ENCODE measurements at places on chromosomes 1 and 21.

- peak; percentile 39 for DNase-seq
These were observed 75.9 kb downstream of the DHRS3 start for GRCh38 chr1:12542138-12542465.

DNA sequence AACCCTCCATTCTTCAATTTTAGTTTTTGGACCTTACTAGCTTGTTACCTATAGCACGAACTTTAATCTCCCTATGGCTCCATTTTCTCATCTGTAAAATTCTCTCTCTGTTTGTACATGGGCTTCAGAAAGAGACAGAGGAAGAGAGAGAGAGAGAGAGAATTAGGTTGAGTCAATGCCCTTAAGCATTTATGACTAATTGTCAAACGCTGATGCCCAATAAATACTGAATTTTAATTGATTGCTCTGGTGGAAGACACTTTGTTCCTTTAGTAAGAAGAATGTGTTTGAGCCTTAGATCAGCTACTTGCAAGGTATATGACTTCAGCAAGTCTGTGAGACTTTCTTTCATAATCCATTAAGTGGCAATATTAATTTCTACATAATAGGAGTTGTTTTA lies 743.1 kb upstream of the ADGRL4 start:
- DNase-seq: no peak

- DNase-seq: no peak
These were observed 108.3 kb downstream of the POU2F1 start for GRCh38 chr1:167328816-167329483.

GRCh38 chr1:117646007-117646811 lies 40.4 kb downstream of the TENT5C start:
- no peak for DNase-seq

- no peak for DNase-seq
These were observed 2.7 kb downstream of the COLGALT2 start for GRCh38 chr1:184034761-184035379.

DNA sequence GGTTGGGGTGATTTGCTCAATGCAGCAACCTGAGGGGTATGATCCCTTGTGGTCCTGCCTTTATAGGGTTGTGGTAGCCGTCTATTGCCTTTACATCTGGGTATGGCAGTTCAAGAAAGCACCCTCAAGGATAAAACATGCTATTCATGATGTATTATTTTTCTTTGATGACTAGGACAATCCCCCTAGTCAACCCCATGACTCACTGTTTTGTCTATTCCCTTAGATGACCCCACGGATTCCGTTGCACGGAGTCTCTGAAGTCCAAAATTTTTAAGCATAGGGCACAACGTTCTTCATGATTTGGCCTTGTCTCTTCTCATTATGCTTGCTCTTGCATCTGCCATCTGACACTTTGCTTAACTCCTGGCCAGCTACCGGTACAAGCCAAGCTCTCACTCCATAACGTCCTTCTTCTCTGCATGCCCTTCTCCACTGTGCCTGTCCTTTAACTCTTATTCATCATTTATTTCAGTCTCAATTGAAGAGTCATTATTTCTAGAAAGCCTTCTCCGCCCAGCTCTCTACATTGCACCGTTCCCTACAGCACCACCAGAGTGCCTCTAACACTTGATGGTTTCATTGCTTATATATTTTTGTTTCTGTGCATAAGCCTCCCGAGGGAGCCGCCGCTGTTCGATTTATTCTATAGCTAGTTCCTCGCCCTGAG lies 838 bp upstream of the DISP1 start:
- DNase-seq: no peak

- no peak for DNase-seq
These were observed 12.8 kb downstream of the SMAP2 start for GRCh38 chr1:40386359-40386723.

DNA sequence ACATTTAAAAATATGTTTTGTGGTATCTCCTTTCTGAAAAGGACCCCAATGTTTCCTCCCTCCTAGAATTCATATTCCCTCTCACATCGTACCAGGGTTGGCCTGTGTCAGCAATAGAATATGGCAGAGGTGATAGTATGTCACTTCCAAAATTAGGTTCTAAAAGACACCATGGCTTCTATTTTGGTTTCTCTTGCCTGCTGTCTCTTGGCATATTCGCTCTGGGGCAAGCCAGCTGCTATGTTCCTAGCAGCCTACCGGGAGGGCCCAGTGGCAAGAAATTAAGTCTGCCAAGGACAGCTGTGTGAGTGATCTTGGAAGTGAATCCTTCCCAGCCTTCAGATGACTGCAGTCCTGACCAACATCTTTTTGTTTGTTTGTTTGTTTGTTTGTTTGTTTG lies 92.9 kb upstream of the PPM1J start:
- DNase-seq: no peak

DNA sequence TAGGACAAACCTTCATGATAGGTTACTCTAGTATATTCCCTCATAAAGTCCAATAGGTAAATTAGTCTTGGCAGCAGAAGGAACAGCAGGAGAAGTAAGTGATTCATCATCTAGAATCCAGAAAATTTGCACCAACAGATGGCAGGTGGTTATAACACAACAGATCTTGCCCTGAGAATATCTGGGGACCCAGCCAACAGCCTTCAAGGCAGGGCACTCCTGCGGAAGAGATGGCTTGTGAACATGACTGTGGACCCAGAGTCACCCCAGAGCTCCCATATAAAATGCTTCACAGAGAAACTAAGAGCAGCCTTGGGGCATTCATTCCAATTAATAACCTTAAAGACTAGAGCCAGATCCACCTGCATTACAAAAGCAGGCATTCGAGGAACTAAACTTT lies 7.9 kb upstream of the PLA2G2C start:
- DNase-seq: no peak

DNA sequence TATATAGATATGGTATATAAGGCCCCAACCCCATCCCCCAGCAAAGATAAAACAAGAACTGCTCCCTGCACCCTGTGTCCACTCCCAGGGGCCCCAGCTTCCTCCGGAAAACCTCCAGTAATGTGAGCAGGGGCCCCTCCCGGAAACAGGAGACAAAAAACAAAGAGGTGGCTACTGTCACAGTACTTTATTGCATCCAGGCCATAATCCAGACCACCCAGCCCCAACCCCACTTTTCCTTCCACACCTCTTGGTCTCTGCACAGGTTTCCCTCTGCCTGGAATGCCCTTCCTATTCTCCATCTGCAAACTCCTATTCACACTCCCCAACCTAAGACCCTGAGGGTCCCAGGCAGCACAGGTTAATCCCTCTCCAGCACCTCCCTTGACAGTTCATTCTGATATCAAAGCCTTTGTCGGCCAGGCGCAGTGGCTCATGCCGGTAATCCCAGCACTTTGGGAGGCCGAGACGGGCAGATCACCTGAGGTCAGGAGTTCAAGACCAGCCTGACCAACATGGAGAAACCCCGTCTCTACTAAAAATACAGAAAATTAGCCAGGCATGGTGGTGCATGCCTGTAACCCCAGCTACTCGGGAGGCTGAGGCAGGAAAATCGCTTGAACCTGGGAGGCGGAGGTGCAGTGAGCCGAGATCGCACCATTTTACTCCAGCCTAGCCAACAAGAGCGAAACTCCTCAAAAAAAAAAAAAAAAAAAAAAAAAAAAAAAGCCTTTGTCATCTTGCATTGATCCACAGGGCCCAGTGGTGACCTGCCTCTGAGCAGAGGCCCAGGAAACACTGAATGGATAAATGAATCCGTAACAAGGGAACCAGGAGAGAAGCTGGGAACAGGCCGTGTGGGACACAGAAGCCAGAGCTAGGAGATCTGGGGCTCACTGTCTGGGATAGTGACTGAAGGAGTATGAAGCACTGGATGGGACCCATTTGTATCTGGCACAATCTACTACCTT lies 2.3 kb upstream of the AUNIP start:
- DNase-seq: no peak

DNA sequence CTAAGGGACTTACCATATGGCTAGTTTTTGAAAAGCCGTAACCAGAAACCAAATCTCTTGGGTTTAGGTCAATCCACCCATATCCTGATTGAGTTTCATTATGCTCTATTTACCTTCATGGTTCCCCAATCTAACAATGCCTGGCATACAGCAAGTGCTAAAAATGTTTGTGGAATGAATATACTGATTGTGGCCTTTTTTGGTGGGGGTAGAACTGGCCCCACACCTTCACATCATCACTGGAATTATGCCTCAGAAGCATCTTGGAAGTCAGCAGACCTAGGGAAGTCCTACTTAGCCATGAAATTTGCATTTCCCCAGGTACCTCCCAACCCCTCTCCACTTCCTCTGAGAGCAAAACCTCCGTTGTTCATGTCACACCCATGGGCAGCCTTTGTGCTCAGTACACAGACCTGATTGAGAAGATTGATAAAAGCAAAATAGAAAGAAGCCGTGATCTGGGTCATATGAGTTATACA lies 17.8 kb upstream of the SLAMF1 start:
- DNase-seq: no peak

GRCh38 chr1:174743654-174744561 lies 255.8 kb upstream of the CACYBP start:
- DNase-seq: no peak

DNA sequence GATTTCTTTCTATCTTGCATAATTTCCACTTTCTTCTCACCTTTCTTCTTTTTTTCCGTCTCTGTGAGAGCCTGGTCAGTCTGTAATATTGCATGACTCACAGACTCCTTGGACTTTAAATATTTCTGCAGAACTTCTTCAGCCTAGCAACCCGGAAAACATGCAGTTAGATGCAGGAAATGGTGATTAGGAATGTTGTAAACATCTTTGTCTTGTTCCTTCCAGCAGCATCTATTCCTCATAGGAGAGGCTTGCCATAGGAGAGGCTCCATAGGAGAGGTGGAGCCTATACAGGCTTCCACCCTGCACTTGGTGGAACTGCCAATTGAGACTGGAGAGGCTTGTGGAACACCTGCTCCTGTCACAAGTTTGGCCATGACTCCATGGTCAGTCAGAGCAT lies 10.0 kb downstream of the GBP5 start:
- no peak for DNase-seq

GRCh38 chr1:202016022-202016810 lies 5.8 kb downstream of the ELF3 start:
- no peak for DNase-seq

GRCh38 chr1:100832694-100833428 lies 61.8 kb downstream of the EXTL2 start:
- DNase-seq: no peak

- no peak for DNase-seq
These were observed 74.0 kb upstream of the ZBTB18 start for GRCh38 chr1:243977094-243977493.

GRCh38 chr21:14722841-14723483 lies 176.8 kb upstream of the SAMSN1 start:
- DNase-seq: no peak

DNA sequence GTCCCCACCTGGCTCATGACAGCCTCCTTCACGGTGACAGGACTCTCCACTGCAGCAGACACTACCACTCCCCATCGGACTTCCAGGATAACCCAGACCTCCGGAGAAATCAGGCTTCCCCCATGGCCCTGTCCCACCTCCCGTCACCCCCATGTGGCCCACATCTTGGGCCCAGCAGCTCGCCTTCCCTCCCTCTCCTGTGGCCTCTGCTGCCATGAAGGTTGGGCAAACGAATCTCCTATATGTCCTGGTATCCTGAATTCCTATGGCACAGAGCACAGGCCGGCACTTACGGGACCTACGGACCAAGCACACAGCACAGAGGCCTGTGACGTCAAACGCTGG lies 82.0 kb downstream of the NPHP4 start:
- no peak for DNase-seq

- no peak for DNase-seq
These were observed 57.8 kb upstream of the RAVER2 start for GRCh38 chr1:64686828-64687724.

- DNase-seq: no peak
These were observed 32.7 kb upstream of the RAB4A start for GRCh38 chr1:229238231-229238630.

GRCh38 chr1:115325874-115326273 lies 12.2 kb downstream of the NGF start:
- no peak for DNase-seq

DNA sequence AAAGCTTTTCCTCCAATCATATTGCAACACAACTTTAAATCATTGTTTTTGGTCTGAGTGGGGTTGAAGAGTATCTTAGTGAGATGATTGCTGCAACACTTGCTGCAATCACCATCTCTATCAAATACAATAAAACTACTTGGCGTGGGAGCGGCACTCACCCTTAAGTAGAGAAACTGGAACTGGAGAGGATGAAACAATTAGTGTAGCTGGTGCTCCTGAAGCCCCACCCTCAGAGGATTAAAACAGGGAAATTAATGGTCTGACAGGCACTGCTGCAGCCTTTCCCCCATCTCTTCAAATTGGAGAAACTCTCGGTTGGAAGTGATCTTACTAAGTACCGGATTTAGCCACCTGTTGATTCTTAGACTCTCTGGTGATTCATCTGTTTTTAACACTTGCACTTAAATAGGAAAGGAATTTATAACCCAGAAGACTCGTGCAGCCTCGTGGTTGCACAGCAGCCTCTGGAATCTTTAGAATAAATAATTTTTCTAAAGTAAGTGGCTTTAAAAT lies 80.5 kb upstream of the KIF26B start:
- no peak for DNase-seq

- DNase-seq: no peak
These were observed 3.2 kb downstream of the CCN1 start for GRCh38 chr1:85583611-85584263.

DNA sequence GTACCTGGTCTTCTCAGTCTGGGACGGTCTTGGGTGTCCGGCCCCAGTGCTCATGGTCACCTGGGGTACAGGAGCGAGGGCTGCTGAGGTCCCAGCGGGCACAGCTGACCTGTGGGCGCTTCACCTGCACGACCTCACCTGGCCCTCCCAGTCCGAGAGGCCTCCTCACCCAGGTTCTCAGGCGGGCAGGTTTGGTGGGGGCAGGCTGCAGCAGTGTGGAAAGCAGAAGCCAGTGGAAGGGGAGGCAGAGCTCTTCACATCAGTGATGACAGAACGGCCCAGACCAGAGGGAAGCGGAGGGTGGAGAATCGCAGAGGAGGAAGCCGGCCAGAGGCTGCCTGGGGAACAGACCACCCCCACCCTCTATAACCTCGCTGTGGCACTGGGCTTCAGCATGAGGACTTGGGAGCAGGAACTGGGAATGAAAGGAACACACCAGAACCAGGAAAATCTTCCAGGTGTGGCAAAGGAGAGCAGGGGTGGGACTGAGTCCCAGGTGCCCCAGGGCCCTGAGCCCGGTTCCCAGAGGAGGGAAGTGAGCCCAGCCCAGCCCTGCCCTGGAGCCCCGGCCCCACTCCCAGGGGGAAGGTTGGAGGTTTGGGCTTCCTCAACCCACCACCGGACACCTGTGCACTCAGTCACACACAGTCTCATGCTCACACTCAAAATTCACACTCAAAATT lies 265.2 kb upstream of the VAMP3 start:
- no peak for DNase-seq

- peak; percentile 70 for DNase-seq
These were observed 40.1 kb downstream of the EVA1C start for GRCh38 chr21:32452641-32453040.

- DNase-seq: no peak
These were observed 9.3 kb upstream of the MMEL1 start for GRCh38 chr1:2642131-2642559.

All from chondrocyte (in vitro differentiated cells).